ENCODE measurements at places on chromosomes 2 and 18.

DNA sequence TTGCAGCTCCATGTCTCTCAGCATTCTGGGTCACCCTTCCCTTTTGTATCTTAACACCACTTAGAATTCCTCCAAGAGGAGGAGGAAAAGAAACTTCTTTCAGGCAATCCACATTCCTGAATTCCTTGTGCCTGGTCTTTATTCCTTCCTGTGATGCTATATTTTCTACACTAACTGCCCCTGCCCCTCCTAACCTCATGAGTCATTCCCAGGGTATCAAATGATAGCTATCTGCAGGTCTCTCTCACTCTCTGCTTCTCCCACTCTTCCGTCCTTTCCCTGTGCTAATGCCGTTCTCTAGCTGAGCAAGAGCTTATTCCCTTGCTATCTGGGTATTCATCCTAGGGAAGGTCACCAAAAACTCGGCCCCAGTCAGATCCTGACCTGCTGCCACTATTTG, 395.0 kb upstream of the TCF4 start:
- DNase-seq = no peak

DNA sequence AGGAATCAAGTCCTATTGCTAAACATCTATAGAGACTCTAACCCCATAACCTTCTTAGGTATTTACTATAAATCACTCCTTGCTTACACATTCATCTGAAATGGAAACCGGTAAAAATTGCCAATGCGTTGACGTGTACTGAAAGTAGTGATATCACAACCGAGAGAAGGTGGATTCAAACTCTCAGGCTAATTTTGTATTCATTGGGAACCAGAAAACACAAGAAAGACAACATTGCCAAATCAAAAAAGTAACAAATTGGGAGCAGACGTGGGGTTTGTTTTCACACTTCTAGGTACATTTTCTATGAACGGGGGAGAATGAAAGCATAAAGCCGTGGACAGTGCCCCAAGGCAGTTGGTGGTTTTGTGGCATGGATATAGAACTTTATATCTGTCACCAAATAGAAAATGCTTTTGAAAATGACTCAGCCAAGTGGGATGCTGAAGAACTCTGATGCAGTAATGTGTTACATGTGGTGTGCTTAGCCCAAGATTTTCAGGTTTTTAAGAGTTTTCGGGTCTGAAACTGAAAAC, 155.1 kb upstream of the RASGRP3 start:
- no peak for DNase-seq

DNA sequence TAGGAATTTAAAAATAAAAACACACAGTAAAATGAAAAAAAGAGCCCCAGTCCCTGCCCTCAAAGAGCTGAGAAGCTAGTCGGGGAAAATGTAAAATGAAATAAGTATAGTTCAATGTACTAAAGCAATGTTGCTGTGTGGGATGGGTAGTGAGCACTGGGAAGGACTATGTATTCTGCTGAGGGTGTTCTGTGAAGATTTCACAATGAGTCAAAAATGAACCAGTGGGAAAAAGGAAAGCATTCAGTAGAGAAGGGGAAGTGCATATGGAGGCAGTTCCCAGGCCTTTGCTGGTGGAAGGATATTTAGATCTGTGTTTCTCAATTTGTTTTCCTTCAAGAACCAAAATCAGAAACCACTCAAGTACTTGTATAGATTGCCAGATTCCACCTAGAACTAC, 1094.7 kb upstream of the KLHL29 start:
- DNase-seq = no peak

GRCh38 chr2:32135409-32135808, 30.3 kb upstream of the SLC30A6 start:
- DNase-seq = no peak

DNA sequence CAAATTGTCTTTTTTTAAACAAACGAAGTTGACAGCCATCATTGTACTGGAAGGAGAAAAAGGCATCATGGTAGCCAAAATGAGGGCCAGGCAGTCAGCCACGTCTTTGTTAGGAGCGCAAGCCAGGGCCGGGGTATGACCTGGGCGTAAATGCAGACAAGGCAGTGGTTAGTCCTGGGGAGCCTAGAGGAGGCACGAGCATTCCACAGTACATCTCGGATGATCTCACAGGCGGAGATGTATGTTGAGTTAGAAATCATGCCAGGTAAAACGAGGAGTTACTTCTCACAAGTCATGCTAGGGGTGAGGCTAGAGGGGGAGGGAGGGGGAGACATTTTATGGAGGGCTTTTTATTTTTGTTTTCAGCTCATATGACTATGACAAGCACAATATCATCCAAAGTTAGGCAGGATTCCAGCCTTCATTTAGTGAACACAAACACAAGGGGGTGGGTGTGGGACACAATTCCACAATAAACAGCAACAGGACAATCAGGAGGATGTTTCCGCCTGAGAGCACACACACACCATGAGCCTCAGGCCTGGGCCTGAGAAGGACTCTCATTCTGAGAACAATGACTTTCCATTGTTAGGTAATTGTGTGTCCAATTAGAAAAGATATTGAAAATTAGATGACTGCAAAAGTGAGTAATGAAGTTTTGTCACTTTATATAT, 64.4 kb upstream of the PGAP1 start:
- no peak for DNase-seq

GRCh38 chr18:824179-824578, 12.1 kb upstream of the YES1 start:
- no peak for DNase-seq

GRCh38 chr18:55240978-55241377, 281.7 kb upstream of the CCDC68 start:
- DNase-seq = no peak

- DNase-seq = peak; percentile 20
Observed at GRCh38 chr18:49813069-49813318, 339 bp downstream of the ACAA2 start.

GRCh38 chr2:31334311-31335026, 80.1 kb downstream of the XDH start:
- no peak for DNase-seq

DNA sequence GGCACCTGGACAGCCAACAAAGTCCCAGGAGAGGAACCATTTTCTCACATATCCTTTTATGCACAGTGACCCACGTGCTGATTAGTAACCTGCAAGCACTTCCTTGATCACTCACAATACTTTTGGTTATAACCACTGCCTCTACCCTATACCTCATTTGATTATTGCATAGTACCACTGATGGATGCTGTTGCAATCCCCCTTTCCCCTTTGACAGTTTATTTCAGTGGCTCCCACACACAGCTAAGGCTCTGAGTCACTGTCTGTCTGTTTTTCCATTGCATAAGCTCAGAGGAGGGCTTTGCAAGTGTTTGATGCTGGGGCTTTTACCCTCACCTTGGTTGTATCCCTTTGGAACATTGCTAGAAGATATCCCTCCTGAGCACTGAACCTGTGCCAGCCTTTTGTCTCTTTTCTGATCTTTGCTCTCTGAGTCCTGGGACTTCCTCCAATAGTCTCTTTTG, 101.7 kb upstream of the RBBP8 start:
- DNase-seq = no peak

GRCh38 chr18:74446631-74447403, 10.3 kb downstream of the DIPK1C start:
- no peak for DNase-seq

DNA sequence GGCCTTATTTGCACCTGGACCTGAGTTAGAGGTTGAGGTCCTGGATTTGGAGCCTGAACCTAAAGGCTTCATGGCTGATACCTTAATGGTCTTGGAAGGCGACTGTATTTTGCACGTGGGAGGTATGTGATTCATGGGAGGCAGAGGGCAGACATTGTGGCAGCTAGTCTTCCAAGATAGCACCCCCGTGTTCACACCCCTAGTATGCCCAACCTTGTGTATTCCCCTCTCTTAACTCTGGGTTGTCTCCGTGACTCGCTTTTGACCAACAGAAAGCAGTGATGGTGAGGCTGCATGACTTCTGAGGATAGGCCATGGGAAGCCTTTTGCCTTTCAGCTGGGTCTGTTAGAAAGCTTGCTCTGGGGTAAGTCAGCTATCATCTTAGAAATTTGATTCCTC, 45.8 kb upstream of the HAAO start:
- no peak for DNase-seq

GRCh38 chr2:48948400-48949125, 193.0 kb upstream of the LHCGR start:
- DNase-seq = no peak

GRCh38 chr18:7598167-7599047, 31.3 kb downstream of the PTPRM start:
- no peak for DNase-seq

DNA sequence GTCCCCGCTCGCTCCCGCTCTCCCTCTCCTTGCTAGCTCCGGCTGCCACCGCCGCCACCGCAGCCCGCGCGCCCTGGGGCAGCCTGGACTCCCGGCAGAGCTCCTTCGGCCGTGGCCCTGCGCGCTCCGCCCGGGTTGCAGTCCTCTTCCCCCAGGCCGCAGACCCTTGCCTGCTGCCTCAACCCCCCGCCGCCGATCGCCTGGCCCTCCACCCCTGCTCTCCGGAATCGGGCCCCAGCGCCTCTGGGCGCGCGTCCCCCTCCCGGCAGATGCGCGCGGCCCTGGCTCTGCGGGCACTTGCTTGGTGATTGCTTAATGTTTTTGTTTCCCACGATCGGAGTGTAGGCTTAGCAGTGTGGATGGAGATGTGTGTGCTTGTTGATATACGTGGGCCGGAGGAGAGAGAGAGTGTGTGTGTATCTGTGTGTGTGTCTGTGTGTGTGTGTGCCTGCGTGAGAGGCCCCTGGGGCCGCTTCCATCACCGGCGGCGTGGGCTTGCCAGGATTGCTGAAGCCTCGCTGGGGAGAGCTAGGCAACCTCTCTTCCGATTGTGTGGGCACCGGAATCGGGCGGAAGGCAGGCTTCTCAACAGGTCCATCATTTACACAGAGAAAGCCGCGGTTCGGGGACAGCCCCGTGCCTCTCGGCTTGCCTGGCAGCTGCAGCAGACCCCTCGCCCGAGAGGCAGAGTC, 877 bp downstream of the INHBB start:
- no peak for DNase-seq

DNA sequence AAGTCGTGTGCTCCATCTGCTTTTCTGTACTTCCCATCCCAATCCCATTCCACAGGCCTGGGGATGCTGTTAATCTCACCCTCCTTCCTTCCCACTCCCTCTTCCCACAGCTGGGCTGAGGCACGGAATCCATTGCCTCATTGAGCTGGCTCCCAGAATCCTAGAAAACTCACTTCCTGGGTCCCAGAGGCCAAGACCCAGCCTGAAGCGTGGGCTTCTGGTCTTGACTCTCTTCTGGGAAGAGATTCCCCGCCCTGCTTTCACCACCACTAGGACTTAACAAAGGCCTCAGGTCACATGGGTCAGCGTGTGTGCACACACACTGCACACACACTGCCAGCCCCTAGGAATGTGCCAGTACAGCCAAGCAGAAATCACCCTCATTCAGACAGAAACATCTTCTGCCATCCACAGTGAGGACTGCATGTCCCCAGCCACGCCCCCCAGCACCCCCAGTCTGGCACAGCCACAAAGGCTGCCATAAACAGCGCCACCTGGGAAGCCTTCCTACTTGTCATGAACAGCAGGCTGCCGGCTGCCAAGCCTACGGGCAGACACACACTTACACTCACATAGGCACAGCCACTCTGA, 165.8 kb downstream of the TNS1 start:
- no peak for DNase-seq

DNA sequence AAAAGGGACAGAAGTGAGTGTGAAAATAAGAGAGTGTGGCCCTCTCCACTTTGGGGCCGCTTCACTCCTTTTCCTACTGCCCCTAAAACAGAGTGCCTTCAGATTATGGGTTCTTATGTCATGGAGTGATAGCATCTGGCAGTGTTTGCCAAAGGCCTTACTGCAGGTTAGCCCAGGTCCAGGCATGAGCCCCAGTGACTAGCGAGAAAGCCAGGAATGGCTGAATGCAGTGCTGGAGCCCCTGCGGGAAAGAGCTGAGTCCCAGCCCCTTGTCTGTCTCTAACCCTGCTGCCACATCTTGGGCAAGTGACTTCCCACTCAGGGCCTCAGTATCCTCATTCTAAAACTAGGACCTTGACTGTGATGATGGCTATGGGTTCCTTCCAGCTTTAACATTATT, 6.0 kb downstream of the IGFBP5 start:
- no peak for DNase-seq

DNA sequence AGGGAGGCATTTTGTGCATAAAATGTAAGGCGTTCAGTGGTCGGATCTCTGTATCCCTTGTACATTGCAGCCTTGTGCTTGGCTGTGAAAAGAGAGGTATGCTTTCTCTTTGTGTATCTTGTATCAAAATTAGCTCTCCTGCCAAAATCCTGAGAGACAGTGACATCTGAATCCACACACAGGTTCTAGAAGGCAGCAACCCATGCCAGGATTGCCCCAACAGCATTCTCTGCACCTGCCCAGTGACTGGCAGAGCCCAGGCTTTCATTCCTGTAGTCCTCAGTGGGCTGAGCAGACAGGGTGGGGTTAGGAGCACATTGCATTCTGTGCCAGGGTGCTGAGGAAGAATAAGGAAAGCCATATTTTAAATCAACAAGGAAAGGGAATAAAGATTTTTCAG, 740.3 kb upstream of the RAB6C start:
- DNase-seq = no peak

- no peak for DNase-seq
Observed at GRCh38 chr2:136281281-136282114, 163.5 kb upstream of the CXCR4 start.

GRCh38 chr2:42086500-42086953, 38.7 kb downstream of the PKDCC start:
- peak; percentile 56 for DNase-seq

DNA sequence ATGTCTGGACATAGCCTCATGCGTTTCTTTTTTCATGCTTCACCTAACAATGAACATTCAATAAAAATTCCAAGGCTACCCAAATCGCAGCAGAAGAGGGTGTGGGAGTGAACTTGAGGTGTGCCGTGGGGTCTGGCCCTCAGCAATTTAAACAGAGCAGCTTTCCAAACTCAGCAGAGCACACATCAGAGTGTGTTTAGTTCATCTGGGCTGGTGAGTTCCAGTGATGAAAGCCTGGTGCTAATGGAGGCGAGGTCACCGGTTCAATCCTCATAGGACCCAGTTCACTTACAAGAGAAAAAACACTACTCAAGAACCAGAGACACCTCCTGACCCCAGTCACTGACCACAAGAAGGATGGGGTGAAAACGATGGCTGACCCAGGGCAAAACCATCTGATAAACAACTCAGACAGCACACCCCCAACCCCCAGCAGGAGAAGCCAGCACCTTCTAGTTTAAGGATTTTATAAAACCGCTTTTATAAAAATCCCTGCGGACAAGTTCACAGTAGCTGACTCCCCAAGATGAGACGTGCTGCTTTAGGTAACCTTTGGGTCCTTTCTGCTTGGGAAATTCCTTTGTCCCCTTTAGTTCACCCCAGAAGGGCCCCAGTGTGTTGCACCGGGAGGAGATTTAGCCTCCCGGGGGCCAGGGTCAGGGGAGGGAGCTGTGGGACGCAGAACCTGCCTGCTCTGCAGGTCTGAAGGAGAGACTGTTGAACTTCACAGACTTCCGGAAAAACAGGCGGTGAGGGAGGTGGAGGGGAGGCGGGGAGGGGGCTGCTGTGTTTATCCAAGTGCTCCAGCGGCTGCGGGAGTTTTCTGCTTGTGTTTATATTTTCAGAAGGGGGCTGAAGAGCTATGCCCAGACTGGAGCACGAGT, 152.7 kb upstream of the SOX11 start:
- no peak for DNase-seq
